ENCODE measurements at places on chromosomes 7 and 10. TPM values are rescaled to one million over a fixed set of nuclear protein-coding genes. Genes with fewer than 3 reads are reported as not detected.

ASB10 gene
- total RNA-seq = not detected

KAZALD1 gene
- total RNA-seq = 9.6 TPM

FAM24B gene
- total RNA-seq = 1.9 TPM

GLI3 gene
- total RNA-seq = 22.1 TPM

DNA sequence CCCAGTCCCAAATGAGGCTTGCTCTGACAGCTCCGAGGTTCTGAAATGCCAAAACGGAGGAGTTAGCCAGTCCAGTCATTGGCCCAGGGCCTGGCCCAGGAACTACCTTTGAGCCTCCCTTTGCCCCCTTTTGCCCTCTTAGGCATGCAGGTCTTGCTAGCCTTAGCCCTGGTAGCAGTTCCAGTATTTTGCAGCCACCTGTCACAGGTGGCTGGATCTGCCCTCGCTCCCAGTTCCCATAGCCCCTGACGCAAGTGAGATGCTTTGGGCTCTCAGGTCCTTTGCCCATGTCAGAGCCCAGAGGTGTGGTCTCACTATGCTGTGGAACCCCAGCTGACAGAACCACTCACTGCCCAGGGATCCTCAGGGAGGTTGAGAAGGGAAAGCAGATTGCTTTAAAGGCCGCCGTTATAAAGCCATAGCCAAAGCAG, 42.0 kb downstream of the GPRIN2 start:
- no peak for DNase-seq

GRCh38 chr10:681670-682318, 7.7 kb downstream of the DIP2C start:
- no peak for DNase-seq
